ENCODE measurements at places on chromosomes 3 and 15. TPM values are rescaled to one million over a fixed set of nuclear protein-coding genes. Genes with fewer than 3 reads are reported as not detected.

GRCh38 chr15:47972738-47973137 lies 148.1 kb upstream of the SLC24A5 start:
- no peaks in the 10 kb centered on the region for H3K4me1 ChIP-seq
- no peak overlapping the region for H3K27ac ChIP-seq
- no peak overlapping the region for H3K4me3 ChIP-seq
- no peak for DNase-seq

Gene MESP1
- total RNA-seq, result not detected

Gene SUCNR1
- not detected for total RNA-seq

GRCh38 chr15:89769366-89769765 lies 6.8 kb upstream of the MESP2 start:
- H3K27ac ChIP-seq, result no peak overlapping the region
- no peaks in the 10 kb centered on the region for H3K4me1 ChIP-seq
- no peak overlapping the region for H3K4me3 ChIP-seq
- no peaks in the 10 kb centered on the region for H3K36me3 ChIP-seq

GRCh38 chr3:1594940-1595339 lies 502.1 kb downstream of the CNTN6 start:
- H3K27me3 ChIP-seq, result no peaks in the 10 kb centered on the region
- no peak overlapping the region for H3K27ac ChIP-seq
- H3K4me1 ChIP-seq, result no peaks in the 10 kb centered on the region
- H3K36me3 ChIP-seq, result no peaks in the 10 kb centered on the region

GRCh38 chr3:95037927-95038326 lies 975.1 kb downstream of the NSUN3 start:
- no peaks in the 10 kb centered on the region for H3K36me3 ChIP-seq
- H3K27ac ChIP-seq, result no peak overlapping the region
- no peaks in the 10 kb centered on the region for H3K4me1 ChIP-seq

- no peak for DNase-seq
- H3K27ac ChIP-seq, result no peak overlapping the region
- H3K36me3 ChIP-seq, result no peaks in the 10 kb centered on the region
Measured at GRCh38 chr3:134381831-134382442, 7.7 kb upstream of the AMOTL2 start.

DNA sequence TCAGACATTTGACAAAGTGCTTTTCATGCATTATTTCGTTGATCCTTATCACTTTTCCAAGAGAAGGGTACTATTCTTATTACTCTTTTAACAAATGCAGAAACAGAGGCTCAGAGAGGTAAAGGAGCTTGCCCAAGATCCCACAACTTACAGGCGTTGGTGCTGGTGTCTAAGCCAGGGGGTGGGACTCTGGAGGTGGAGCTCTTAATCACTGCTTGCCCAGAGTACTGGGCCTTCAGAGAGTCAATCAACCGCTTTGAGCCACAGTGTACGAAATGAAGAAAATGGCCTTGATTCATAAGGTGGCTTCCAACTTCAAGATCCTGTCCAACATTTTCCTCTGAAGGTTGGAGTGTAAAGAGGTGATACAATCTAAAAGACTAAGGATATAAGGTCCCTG lies 211.5 kb downstream of the NECTIN3 start:
- no peak overlapping the region for H3K27ac ChIP-seq
- H3K4me1 ChIP-seq, result peaks cover 7% of the 10 kb centered on the region
- no peaks in the 10 kb centered on the region for H3K36me3 ChIP-seq
- no peak for DNase-seq
- H3K27me3 ChIP-seq, result no peaks in the 10 kb centered on the region

Gene ZNF619
- total RNA-seq, result 11.2 TPM

Gene FAM98B
- total RNA-seq, result 15.1 TPM

DNA sequence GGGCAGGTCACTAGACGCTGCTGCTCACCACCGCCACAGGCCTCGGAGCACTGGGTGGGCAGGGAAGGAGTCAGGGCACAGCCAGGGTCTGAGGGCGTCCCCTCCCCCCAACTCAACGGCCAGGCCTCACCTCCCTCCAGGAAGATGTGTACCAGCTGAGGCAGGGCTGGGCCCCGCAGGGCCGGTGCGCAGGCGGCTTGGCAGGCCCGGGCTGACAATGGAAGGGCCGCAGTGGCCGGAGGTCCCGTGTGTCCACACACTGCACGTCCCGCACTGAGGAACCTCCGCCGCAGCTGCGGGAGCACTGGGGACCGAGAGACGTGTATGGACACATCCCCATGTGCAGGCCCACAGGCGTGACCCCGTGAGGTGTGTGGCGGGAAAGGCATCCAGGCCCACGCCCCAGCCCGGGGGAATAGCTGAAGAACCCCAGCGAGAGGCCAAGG lies 47.4 kb downstream of the ADAMTS7 start:
- DNase-seq, result no peak
- no peaks in the 10 kb centered on the region for H3K36me3 ChIP-seq
- H3K4me1 ChIP-seq, result peaks cover 10% of the 10 kb centered on the region
- H3K27ac ChIP-seq, result no peak overlapping the region
- no peak overlapping the region for H3K4me3 ChIP-seq
- H3K27me3 ChIP-seq, result no peaks in the 10 kb centered on the region

Gene FBXW12
- not detected for total RNA-seq

Gene KNL1
- total RNA-seq, result 1.7 TPM

GRCh38 chr15:64630396-64631107 lies 144.8 kb downstream of the RBPMS2 start:
- DNase-seq, result no peak
- no peak overlapping the region for H3K27ac ChIP-seq
- no peak overlapping the region for H3K4me3 ChIP-seq
- H3K27me3 ChIP-seq, result no peaks in the 10 kb centered on the region
- H3K4me1 ChIP-seq, result peaks cover 64% of the 10 kb centered on the region

- no peak overlapping the region for H3K4me3 ChIP-seq
- H3K27me3 ChIP-seq, result no peaks in the 10 kb centered on the region
- no peaks in the 10 kb centered on the region for H3K36me3 ChIP-seq
Measured at GRCh38 chr3:112822064-112823055, 24.3 kb downstream of the CD200R1L start.

Gene NDN
- total RNA-seq, result 0.16 TPM

DNA sequence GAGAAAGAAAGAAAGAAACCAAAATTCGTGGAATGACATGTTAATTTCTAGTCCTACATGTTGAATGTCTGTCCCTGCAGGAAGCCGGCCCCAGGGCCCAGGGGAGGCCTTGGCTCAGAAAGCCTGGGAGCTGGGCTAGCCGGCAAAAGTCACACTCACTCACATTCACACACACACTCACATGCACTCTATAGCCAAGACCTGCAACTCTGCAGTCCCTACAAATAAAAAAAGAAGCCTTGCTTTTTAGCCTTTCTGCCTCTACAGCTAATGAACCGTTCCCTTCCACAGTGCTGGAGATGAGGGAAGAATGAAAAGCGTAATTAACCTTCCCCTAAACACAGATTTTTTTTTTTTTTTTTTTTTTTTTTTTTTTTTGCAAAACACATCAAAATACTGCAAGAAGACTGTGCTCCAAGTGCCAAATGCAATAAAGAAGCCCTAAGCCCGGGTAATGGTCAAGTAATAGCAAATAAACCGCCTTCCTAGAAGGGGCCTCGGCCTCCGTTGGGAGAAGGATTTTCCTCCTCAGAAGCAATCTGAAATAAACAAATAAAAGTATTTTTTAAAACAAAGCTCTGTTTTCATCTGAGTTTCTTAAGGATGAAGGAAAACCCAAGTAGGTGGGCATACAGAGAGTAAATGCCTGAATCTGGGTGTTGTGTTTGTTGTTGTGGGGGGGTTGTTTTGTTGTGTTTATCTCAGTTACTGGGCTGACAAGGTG lies 4.3 kb downstream of the MECOM start:
- H3K27me3 ChIP-seq, result peaks cover 60% of the 10 kb centered on the region
- no peak overlapping the region for H3K4me3 ChIP-seq
- no peak overlapping the region for H3K27ac ChIP-seq
- H3K36me3 ChIP-seq, result no peaks in the 10 kb centered on the region

Gene RBMS3
- 1.4 TPM for total RNA-seq

- H3K36me3 ChIP-seq, result no peaks in the 10 kb centered on the region
- peak overlapping the region; percentile 87 for H3K27ac ChIP-seq
- DNase-seq, result no peak
- no peaks in the 10 kb centered on the region for H3K27me3 ChIP-seq
- H3K4me1 ChIP-seq, result peaks cover 88% of the 10 kb centered on the region
Measured at GRCh38 chr15:67080118-67080899, 14.9 kb downstream of the SMAD3 start.

DNA sequence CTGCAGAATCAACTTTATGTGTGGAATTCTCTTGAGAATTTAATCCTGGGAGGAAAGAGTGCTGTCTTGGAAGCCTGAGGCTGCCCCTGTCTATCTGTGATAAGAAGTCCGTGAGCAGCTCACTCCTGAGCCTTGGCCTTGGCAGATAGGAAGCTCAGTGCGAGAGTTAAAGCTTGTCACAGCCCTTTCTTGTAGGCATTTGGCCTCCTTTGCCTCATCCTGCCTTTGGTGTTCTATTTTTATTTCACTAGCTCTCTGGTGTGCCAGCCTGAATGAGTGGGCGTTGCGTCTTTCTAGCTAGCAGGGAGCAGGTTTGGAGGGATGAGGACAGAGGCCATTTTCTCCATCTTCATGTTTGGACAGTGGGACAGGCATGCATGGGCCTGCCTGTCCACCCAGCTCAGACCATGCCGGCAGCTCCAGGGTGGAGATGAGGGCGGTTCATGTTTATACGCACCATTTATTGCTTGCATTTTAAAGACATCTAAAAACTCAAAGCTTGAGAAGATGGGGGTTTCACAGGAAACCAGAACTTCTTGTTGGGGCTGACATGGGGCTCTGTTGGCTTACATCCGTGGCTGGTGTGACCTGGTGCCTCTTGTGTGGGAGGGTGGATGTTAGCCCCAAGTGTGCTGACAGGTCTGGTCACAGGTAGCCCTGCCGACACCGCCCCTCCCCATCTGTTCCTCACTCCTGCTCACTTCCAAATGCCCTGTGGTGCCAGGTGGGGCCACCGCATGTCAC lies 29.8 kb downstream of the IRAK2 start:
- no peaks in the 10 kb centered on the region for H3K27me3 ChIP-seq
- peak overlapping the region; percentile 5 for H3K4me3 ChIP-seq
- DNase-seq, result peak; percentile 50
- H3K27ac ChIP-seq, result peak overlapping the region; percentile 96
- H3K4me1 ChIP-seq, result peaks cover 77% of the 10 kb centered on the region

DNA sequence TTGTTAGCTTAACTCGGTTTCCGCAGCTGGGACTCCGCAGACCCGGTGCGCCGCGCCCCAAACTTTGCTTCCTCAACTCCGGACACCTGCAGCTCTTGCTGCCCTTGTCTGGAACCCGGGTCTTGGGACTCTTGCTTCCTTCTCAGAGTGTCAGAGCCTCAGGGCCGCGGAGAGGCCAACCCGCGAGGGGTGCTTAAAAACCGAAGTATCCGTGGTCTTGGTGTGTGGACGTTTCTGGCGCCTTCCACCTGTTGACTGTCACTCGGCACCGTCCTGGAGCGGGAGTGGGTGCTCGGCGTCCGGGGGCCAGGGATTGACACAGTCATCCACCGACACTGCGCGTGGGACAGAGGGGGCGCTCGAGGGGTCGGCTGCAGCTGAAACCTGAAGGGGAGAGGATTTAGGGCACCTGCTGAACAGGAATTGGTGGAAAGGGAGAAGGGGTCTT lies 386 bp downstream of the SQOR start:
- H3K36me3 ChIP-seq, result peaks cover 5% of the 10 kb centered on the region
- H3K4me3 ChIP-seq, result peak overlapping the region; percentile 96
- peak overlapping the region; percentile 79 for H3K27ac ChIP-seq
- no peaks in the 10 kb centered on the region for H3K27me3 ChIP-seq
- peak; percentile 54 for DNase-seq

- H3K4me3 ChIP-seq, result no peak overlapping the region
- no peak for DNase-seq
- H3K4me1 ChIP-seq, result no peaks in the 10 kb centered on the region
- no peak overlapping the region for H3K27ac ChIP-seq
Measured at GRCh38 chr3:59266551-59266950, 216.7 kb upstream of the CFAP20DC start.

Gene GRK7
- total RNA-seq, result 0.13 TPM

DNA sequence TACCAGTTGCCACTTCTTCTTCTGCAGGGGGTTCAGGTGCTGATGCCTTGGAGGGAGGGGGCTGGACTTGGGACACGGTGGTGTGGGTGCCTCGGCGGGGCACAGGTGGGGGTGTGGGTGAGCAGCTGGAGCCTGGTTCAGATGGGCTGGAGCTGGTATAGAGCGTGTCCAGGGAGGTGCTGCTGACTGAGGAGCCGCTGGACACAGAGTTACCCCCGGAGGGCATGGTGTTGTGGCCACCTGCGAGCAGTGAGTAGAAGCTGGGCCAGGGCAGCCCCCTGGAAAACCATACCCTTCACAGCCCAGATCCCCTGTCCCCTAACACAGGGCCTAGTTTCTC lies 4.2 kb downstream of the NCKIPSD start:
- peaks cover 42% of the 10 kb centered on the region for H3K36me3 ChIP-seq
- H3K4me3 ChIP-seq, result no peak overlapping the region
- H3K27me3 ChIP-seq, result no peaks in the 10 kb centered on the region
- DNase-seq, result no peak

DNA sequence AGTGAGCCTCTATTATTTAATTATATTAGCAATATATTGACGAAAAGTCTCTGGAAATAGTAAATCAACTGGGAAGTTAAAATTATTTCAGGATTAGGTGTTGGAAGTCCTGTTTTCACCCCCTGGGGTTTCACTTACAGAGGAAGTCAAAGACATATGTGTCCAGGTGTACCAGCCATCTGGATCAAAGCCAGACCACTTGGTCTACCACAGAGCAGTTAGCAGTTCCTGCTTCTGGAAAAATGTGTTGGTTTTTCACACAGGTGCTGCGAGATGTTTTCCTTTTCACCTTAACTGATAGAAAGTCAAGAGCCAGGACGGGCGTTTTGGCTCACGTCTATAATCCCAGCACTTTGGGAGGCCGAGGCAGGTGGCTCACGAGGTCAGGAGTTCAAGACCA lies 13.1 kb downstream of the MME start:
- no peak overlapping the region for H3K4me3 ChIP-seq
- no peak overlapping the region for H3K27ac ChIP-seq
- no peaks in the 10 kb centered on the region for H3K27me3 ChIP-seq
- DNase-seq, result no peak

GRCh38 chr3:102979682-102980354 lies 545.0 kb downstream of the ZPLD1 start:
- DNase-seq, result no peak
- H3K36me3 ChIP-seq, result no peaks in the 10 kb centered on the region
- no peaks in the 10 kb centered on the region for H3K4me1 ChIP-seq
- H3K4me3 ChIP-seq, result no peak overlapping the region
- no peaks in the 10 kb centered on the region for H3K27me3 ChIP-seq
- no peak overlapping the region for H3K27ac ChIP-seq

Gene CYFIP1
- 10.2 TPM for total RNA-seq

DNA sequence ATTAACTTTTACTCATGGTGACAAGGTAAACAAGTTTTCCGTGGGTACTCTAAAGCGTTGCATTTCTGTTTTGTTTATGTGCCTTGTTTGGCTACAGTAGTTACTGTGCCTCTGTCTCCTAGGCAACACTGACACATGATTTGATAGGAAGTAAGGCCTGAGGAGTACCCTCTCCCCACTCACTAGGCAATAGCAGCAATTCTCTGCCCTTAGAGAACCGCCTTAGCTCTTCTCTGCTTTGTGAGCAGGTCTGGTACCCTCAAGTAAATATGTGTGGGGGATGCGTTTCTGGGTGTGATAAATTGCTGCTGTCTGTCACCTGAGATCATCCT lies at the start of gene IL5RA:
Gene IL5RA (minus strand): TSS at position 76 of the 332 bp plus-strand sequence. CDS start 5,390 bp downstream, outside the sequence.
- no peak for DNase-seq
- H3K4me3 ChIP-seq, result peak within 1 kb of the TSS; percentile 19
- peak within 1 kb of the TSS; percentile 66 for H3K27ac ChIP-seq
- H3K27me3 ChIP-seq, result peaks cover 6% of the 10 kb centered on the region

Gene TM4SF18
- total RNA-seq, result not detected
